Liver (tissue), 10 donors: ENCODE measurements at places on chromosomes 13 and 19. TPM values are rescaled to one million over a fixed set of nuclear protein-coding genes. Genes with fewer than 3 reads are reported as not detected.

ATP12A gene
- under 0.01 TPM for total RNA-seq

IL4I1 gene
- total RNA-seq = 0.08 TPM

HOMER3 gene
- total RNA-seq = 3.0 TPM

ANO8 gene
- total RNA-seq = 1.8 TPM

CGB8 gene
- total RNA-seq = not detected

DNA sequence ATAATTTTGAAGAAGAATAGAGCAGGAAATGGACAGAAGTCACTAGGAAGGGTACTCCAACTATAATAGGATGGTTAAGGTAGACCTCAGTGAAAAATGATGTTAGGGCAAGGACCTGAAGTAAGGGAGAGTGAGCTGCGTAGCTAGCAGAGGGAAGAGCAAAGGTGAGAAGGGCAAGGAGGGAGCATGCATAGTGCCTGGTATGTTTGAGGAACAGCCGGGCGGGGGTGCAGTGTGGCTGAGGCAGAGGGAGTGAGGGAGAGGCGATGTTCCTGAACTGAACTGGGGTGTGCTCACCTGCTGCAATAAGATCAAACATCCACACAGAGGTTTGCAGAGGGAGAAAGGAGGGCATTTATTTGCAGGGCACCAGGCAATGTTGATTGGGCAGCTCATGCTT is 110.4 kb downstream of the DNAJC15 start:
- no peak for DNase-seq

DNA sequence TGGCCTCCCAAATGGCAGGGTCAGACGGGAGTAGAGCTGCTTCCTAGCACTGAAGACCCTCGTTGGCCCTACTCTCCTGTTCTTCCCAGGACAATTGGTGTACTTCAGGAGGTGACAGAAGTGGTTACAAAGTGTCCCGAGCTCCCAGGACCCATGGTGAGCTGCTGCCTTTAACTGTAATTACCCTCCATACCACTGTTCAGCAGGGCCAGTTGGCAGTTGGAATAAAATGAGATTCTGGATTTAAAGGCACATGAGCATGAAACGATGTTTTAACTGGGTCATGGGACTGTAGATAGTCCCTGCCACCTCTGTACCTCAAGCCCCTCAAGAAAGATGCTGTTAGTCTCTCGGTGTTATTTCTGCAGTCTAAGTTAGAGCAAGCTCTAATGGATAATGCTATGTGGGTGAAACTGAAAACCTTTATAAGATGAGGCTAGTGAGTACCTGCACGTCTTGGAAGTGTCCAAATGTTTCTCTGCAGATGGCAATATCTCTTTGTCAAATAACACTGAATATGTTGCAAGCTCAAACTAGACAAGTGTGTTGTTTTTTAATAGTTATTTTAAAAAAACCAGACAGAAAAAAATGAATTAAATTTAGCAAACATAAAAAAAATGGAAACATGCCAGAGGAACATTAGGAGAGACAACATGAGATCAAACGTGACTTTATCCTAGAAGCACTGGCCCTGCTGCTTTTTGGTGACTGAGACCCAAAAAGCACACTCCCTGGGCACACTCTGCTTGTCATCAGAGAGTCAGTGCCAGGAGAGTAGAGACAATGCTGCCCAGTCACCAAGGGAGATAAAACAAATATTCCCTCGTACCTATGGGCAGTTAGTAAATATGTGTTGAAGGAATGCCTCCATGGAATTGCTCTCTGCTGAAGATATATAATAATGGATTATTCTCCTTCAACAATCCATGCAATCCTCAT is 266.3 kb downstream of the LMO7 start:
- DNase-seq = no peak

GRCh38 chr13:112699322-112699918 is 9.6 kb downstream of the ATP11A start:
- no peak for DNase-seq

DNA sequence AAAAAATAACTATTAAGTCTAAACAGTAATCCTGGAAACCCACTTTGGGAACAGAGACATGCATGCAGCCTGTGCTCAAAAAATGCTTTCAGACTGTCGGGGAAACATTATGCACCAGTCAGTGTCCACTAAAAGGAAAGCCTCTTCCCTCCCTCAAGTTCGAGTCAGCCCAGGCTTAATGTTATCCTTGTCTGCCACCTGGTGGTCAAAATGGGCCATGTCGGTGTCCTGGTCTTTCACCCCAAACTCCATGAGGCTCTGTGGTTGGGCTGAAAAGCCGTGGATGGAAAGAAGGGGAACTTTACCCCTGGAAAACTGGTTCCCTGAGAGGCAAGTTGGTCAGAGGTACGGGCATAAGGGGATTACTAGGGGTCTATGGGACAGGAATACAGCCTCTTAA is 88.4 kb upstream of the ZNF492 start:
- no peak for DNase-seq

- DNase-seq = peak; percentile 91
Measured at GRCh38 chr13:50125554-50126262, 110.5 kb downstream of the KCNRG start.

DNA sequence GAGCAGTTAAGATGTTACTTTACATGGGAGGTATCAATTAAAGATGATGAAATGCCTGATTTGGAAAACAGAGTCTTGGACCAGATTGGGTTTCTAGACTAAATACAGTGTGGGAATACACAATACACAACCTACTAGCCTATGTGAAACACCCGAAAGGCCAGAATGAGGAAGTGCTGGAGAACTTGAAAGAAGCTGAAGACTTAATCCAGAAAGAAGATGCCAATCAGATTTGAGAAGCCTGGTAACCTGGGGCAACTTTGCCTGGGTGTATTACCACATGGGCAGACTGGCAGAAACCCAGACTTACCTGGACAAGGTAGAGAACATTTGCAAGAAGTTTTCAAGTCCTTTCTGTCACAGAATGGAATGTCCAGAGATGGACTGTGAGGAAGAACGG is 43.2 kb downstream of the N4BP2L1 start:
- DNase-seq = no peak

DNA sequence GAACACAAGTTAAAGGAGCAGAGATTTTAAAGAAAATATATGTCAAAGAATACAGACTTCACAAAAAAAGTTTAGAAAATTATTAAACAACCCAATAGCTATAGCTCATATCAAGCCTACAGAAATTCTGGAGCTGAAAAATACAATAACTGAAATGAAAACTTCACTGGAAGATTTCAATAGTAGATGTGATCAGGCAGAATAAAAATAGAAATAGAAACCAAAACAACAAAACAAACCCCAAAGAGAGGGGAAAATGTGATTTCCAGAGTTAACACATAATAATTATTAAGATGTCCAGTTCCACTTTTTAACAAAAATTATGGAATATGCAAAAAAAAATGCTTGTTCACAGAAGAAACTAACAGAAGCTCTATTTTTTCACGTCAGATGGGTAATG is 23.6 kb downstream of the LRRC63 start:
- DNase-seq = no peak

- DNase-seq = no peak
Measured at GRCh38 chr19:42242069-42242511, 312 bp downstream of the GSK3A start.

GRCh38 chr13:42170029-42170428 is 101.9 kb upstream of the AKAP11 start:
- DNase-seq = no peak

- peak; percentile 63 for DNase-seq
Measured at GRCh38 chr13:44388427-44389059, 14.9 kb downstream of the SERP2 start.

DNA sequence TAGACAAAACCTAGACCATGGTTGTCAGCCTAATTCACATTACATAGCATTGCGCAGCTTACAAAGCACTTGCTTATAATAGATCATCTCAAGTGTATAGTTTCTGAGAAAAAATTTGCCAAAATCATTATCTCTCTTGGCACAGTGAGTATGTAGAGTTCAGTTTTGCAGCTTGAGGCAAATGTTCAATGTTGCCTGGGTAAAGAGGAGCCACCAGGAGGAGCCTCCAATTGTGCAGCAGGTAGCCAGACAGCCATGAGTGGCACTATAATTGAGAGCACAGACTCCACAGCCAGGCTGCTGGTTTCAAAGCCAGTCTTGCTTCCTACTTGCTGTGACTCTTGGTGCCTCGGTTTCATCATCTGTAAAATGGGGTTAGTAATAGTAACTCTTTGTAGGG is 24.0 kb upstream of the OLFM4 start:
- DNase-seq = no peak

DNA sequence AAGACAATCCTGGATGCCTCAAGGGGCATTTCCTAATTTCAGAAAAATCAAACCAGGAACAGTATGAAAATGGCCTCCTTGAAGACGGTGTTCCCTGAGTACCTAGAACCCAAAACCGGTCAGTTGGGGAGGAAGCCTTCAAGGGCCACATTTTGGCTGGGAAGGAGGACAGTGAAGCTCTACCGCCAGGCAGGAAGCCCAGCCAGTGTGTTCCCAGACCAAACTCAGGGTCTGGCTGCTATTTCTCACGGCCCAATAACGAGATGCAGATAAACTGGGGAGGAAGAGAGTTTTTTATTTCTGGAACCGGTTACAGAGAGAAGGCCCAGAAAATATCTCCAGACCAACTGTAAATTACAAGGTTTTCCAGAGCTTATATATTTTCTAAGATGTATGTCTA is 24.3 kb upstream of the CEACAM21 start:
- no peak for DNase-seq

GRCh38 chr13:25136880-25137787 is 35.0 kb downstream of the AMER2 start:
- no peak for DNase-seq

GRCh38 chr13:62067821-62068220 is 652.2 kb upstream of the PCDH20 start:
- no peak for DNase-seq

GRCh38 chr13:111117961-111118360 is 2.9 kb downstream of the ARHGEF7 start:
- DNase-seq = no peak

- peak; percentile 69 for DNase-seq
Measured at GRCh38 chr19:42420055-42420544, 7.1 kb downstream of the LIPE start.

GRCh38 chr13:32246468-32246867 is 68.7 kb downstream of the ZAR1L start:
- peak; percentile 58 for DNase-seq

DNA sequence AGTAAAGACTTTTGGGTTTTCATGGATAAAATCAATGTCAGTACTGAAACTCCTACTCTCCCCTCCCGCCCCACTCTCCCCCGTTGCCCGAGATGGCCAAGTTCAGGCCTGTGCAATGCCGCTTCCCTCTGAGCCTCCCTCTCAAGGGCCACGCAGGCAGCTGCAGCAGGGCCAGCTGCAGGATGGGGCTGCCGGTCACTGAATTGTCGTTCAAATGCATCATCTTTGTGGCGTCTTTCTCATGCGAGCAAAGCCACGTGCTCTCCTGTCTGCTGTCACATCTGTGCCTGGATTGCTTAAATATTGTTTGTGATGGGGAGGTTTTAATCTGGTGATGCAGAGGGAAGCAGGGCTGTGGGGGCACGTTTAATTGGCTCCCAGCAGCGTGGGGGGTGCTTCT is 26.6 kb downstream of the SHISA2 start:
- DNase-seq = no peak

- DNase-seq = no peak
Measured at GRCh38 chr13:24178847-24179485, 18.4 kb downstream of the SPATA13 start.
